Ovary (tissue), 10 donors: ENCODE measurements at places on chromosomes 6 and 20. TPM values are rescaled to one million over a fixed set of nuclear protein-coding genes. Genes with fewer than 3 reads are reported as not detected.

RSPH4A gene
- total RNA-seq, result 2.3 TPM

DNA sequence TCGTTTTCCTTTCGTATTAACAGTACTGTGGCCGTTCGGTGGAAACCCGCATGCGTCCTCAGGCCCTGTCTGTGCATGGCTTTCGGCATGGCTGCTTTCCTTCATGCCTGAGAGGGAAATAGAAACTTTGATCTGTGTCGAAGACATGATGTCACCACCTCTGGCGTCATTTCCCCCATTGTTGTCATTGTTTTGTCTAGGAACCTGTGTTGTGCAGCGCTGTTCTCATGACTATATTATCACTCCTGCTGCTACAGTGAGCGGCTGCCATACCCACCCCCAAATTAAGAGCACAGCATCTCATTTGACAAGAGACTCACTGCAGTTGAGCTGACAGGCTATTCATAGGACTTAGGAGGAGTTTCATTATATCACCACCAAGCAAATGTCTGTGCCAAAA, 172.3 kb downstream of the TMEM242 start:
- DNase-seq, result no peak

- no peak for DNase-seq
These were observed 32.3 kb upstream of the SLC23A2 start for GRCh38 chr20:5033566-5033965.

DNA sequence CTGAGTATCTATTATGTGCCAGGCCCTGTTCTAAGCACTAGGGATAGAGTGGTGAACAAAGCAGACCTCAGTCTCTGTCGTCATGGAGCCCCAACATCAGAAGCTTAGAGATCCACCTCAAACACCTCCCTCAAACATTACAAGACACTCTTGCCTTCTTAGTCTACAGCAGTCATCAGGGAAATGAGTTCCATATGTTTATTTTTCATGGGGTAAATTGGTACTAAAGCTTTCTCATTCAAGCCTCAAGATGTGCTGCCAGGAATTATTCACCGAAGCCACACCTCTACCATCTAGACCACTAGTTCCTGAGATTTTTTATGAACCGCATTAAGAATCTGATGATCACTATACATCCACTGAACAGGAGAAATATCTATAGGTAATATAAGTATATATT, 59.0 kb upstream of the TFB1M start:
- DNase-seq, result no peak

- no peak for DNase-seq
These were observed 4.7 kb downstream of the SLC2A10 start for GRCh38 chr20:46713957-46714834.

GRCh38 chr6:73943930-73944652, 248.1 kb downstream of the CD109 start:
- DNase-seq, result no peak

- DNase-seq, result no peak
These were observed 77.9 kb downstream of the TNFAIP3 start for GRCh38 chr6:137944793-137945498.

DNA sequence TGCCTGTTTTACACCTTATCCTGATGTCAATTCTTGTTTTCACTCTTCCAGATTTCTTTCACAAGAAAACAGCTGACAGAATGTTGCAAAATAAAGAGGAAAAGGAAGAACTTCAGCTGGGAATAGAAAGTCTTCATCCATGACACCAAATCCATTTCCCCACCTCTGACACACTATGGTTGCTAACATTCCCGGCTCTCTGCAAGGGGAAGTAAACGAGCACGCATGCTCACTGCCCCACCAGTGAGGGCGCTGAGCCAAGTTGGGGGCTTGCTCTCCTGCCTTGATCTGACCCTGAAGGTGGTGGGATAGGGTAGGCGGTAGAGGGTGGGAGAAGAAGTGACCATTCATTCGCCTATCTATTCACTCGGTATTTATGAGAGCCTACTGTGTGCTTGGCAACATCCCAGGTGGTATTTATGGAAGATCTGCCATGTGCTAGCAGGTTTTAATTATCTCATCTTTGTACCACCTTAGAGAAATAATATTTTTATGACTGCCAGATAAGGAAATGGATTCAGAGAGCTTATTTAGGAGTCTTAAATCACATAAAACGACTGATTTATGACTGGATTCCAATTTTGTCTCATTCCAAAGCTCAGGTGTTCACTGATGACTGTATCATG, 206.2 kb downstream of the FOXC1 start:
- no peak for DNase-seq
